Effector memory CD8-positive, alpha-beta T cell (primary cell): ENCODE measurements at places on chromosomes 11 and 22.

DNA sequence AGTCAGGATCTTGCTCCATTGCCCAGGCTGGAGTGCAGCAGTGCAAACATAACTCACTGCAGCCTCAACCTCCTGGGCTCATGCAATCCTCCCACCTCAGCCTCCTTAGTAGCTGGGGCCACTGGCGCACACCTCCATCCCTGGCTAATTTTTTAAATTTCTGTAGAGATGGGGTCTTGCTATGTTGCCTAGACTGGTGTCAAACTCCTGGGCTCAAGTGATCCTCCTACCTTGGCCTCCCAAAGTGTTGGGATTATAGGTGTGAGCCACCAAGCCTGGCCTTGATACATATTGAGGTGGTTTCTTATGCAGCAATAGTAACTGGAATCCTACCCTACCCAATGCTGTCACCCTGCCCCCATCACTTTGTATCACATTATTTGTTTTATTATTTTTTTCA is 32.4 kb downstream of the SCUBE1 start:
- peaks cover 11% of the 10 kb centered on the region for H3K27me3 ChIP-seq
- no peak for DNase-seq
- H3K4me3 ChIP-seq, result no peak overlapping the region
- no peaks in the 10 kb centered on the region for H3K36me3 ChIP-seq
- H3K27ac ChIP-seq, result no peak overlapping the region

- H3K36me3 ChIP-seq, result no peaks in the 10 kb centered on the region
- peaks cover 28% of the 10 kb centered on the region for H3K27me3 ChIP-seq
- no peak for DNase-seq
- peak overlapping the region; percentile 1 for H3K27ac ChIP-seq
- H3K4me3 ChIP-seq, result peak overlapping the region; percentile 7
These were observed 69.6 kb upstream of the TTLL12 start for GRCh38 chr22:43256569-43256968.

DNA sequence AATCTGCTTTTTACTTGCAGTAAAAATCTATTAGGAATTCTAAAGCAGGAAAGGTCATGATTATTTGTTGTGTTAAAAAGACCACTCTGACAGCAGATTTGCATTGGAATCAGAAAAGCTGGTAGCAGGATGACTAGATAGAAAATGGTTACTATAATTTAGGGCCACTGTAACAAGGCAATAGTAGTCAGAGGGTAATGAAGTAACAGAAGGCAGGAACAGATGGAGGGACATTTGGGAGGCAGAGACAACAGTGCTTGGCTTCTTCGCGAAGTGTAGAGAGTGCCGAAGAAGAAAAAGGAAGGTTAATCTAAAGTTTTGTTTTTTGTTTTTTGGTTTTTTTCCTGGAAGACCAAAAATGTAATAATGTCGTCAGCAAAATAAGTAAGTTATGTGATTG is 129.8 kb upstream of the SLC5A12 start:
- no peaks in the 10 kb centered on the region for H3K27me3 ChIP-seq
- H3K27ac ChIP-seq, result no peak overlapping the region
- no peak for DNase-seq

DNA sequence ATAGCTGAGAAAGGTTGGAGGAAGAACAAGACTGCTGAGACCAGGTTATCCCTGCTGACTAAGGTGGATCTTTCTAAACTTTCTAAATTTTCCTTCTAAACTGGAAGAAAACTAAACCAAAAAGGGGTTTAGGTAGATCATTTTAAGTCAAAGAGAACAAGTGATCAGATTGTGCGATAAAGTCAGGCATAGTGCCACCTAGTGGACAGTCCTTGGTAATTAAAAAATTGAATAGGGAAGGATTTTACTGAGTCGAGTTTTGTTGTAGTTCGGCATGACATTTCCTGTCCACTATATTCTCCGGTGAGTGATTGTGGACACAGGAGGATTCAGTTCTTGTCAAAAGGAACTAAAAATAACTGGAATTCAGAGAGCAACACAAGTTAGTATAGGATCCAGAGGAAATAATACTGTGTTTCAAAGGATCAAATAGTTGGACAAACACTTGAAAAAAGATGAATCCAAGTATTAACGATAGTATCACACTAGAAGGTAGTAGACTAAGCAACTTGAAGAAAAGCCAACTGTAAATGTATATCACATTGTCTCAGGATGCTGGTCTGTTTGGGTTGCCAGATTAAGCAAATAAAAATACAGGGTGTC is 1236.4 kb downstream of the FAM181B start:
- H3K4me3 ChIP-seq, result no peak overlapping the region
- no peaks in the 10 kb centered on the region for H3K4me1 ChIP-seq
- no peaks in the 10 kb centered on the region for H3K36me3 ChIP-seq
- H3K27ac ChIP-seq, result no peak overlapping the region
- DNase-seq, result no peak

- H3K4me3 ChIP-seq, result peak overlapping the region; percentile 98
- no peak for DNase-seq
- peaks cover 18% of the 10 kb centered on the region for H3K36me3 ChIP-seq
These were observed 1.1 kb upstream of the APLP2 start for GRCh38 chr11:130068546-130068985.

DNA sequence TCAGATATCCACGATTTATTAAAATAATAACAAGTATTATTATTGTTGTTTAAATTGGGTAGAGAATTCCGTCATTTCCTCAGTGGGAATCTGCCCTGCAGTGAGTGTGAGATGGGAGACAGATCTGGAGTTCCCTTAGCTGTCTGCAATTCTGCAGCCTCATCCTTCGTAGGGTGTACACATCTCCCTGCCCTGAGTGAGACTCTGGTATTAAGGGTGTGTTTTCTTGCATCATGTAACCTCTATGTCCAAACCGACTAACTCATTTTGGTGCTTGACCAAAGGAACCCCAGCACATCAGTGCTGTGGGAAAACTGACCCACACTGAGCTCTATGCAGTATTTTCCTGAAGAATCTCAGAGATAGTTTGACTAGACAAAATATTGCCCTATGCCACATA is 157.6 kb downstream of the LDLRAD3 start:
- H3K36me3 ChIP-seq, result no peaks in the 10 kb centered on the region
- H3K4me3 ChIP-seq, result no peak overlapping the region
- no peaks in the 10 kb centered on the region for H3K4me1 ChIP-seq
- no peak overlapping the region for H3K27ac ChIP-seq

DNA sequence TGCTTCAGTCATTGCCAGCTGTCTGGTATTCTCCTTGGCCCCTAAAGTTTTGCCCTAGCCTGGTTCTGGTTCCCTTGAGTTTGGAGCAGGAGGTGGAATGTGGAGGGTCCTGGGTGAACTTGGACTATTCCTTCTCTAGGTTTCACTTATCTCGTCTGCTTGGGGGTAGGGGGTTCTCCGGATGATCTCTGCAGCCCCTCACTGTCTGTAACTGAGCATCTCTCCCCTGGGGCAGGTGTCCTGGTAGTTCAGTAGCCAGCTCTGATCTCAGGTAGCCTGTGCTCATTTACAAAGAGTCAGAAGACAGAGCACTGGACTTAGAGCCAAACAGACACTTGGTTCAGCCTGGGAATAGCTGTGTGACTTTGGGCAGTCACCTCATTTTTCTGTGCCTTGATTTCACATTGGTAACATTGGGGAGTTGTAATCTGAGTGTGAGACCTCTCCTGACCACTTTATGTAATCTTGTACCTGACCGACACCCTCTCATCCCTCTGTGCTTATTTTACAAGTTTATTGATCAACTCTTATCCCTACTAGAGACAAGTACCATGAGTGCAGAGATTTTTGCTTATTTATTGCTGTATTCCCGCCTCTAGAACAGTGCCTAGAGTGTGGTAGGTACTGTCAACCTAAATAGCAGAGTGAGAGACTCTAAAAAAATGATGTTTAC is 804 bp downstream of the CCDC134 start:
- H3K4me1 ChIP-seq, result peaks cover 29% of the 10 kb centered on the region
- no peaks in the 10 kb centered on the region for H3K27me3 ChIP-seq
- H3K27ac ChIP-seq, result peak overlapping the region; percentile 97
- DNase-seq, result no peak
- H3K4me3 ChIP-seq, result peak overlapping the region; percentile 97

DNA sequence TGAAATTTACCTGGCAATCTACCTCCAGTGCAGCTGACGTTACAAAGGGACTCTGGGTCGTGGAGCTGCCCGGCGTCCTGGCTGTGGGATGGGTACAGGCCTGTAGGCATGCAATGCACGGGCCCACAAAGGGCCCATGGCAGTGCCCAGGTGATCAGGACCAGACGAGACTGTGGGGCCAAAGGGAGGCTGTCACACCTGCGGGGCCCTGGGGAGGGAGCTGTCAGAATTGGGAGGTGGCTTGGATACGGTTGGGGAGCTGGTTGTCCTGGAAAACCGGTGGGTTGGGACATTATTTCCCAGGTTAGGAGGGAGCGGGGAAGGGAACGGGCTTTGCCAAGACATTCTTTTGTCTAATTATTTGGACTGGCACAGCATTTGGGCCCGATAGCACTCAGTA is 958.5 kb downstream of the BRD1 start:
- no peak overlapping the region for H3K4me3 ChIP-seq
- no peaks in the 10 kb centered on the region for H3K4me1 ChIP-seq
- H3K27me3 ChIP-seq, result peaks cover 40% of the 10 kb centered on the region
- H3K27ac ChIP-seq, result no peak overlapping the region

DNA sequence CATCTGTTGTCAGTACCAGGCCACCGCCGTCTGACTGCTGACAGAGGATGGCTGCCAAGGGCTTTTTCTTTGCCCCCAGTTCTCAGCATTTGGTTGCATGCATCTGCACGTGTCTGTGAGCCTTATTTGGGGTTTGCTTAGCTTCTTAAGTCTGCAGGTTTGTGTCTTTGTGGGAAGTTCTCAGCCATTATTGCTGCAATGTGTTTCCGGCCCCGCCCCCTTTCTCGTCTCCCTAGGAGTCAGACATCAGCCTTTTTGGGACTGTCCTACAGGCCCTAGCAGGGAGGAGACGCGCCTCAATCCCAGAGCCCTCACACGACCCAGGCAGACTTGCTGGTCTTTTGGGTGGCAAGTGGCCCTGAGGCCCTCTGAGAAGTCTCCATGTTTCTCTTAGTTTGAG is 8.0 kb downstream of the MOB2 start:
- peak overlapping the region; percentile 54 for H3K27ac ChIP-seq
- H3K27me3 ChIP-seq, result no peaks in the 10 kb centered on the region
- peaks cover 8% of the 10 kb centered on the region for H3K4me1 ChIP-seq
- no peak for DNase-seq
- H3K36me3 ChIP-seq, result peaks cover 33% of the 10 kb centered on the region

GRCh38 chr11:95067039-95067840 is 521 bp downstream of the SRSF8 start:
- peak overlapping the region; percentile 98 for H3K27ac ChIP-seq
- peaks cover 31% of the 10 kb centered on the region for H3K36me3 ChIP-seq
- DNase-seq, result peak; percentile 66
- no peaks in the 10 kb centered on the region for H3K27me3 ChIP-seq
- peak overlapping the region; percentile 98 for H3K4me3 ChIP-seq
- H3K4me1 ChIP-seq, result peaks cover 14% of the 10 kb centered on the region

- H3K27me3 ChIP-seq, result no peaks in the 10 kb centered on the region
- H3K4me1 ChIP-seq, result no peaks in the 10 kb centered on the region
- H3K4me3 ChIP-seq, result no peak overlapping the region
- H3K36me3 ChIP-seq, result no peaks in the 10 kb centered on the region
These were observed 709.4 kb upstream of the KIRREL3 start for GRCh38 chr11:127709960-127710359.

GRCh38 chr11:20544603-20545237 is 54.7 kb upstream of the SLC6A5 start:
- H3K27me3 ChIP-seq, result peaks cover 6% of the 10 kb centered on the region
- no peaks in the 10 kb centered on the region for H3K4me1 ChIP-seq
- DNase-seq, result no peak
- H3K36me3 ChIP-seq, result peaks cover 4% of the 10 kb centered on the region

DNA sequence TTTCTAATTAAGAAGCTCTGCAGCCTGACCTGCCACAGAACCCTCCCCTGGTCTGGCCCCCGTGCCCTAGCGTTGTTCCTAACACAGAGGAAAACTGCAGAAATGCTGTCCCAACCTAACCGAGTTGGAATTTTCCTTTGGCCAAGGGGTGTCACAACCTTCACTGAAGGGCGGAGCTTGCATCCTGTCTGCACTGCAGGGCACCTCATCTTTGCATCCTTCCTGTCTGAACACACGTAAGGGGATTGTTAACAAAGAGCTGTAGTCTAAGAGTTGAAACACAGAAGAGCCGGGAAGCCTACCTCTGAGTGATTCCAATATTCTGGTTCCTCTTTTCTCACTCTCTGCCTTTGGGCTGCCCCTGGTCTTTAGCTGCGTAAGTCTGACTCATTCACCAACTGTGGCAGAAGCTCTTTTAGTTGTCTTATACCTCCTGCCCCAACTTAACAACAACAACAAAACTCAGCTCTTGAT is 1.6 kb downstream of the DIXDC1 start:
- peak overlapping the region; percentile 85 for H3K4me3 ChIP-seq
- no peak for DNase-seq
- no peaks in the 10 kb centered on the region for H3K27me3 ChIP-seq

DNA sequence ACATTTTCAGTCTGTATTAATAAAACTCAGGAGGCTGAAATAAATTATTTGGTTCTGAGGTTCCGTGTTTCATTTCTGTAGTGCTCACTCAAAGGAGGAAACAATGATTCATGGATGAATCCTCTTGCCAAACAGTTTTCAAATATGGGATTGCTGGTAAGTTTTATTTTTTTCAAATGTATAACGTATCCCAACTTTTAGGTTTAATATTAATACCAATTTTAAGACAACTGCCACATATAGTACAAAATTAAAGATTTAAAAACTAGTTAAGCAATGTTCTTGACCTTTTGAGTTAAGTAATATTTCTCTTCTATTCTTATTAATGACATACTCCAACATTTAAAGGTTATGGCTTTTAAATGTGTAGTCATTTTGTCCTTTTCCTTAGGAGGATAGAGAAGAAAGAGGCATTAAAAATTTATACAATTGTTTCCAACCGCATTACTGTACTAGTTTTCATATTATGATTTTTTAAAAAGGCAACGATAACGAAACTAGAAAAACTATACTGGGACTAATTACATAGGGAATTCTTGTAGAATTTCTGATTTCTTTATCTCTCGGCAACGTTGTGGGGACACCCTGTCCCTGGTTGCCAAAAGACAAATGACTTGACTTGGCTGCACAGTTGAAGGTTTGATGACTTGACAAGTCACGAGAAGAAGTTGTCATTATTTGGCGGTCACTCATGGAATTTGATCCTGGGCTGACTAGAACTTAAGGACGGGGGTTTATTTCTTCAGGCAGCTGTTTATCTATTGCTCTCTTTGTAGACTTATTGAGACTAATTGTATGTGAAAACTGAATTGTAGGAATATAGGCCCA is 69.1 kb upstream of the ADSL start:
- no peak for DNase-seq
- peak overlapping the region; percentile 94 for H3K27ac ChIP-seq
- H3K27me3 ChIP-seq, result no peaks in the 10 kb centered on the region

GRCh38 chr22:22753526-22754267 is 109.3 kb downstream of the GGTLC2 start:
- peak overlapping the region; percentile 91 for H3K27ac ChIP-seq
- H3K4me3 ChIP-seq, result peak overlapping the region; percentile 66
- H3K27me3 ChIP-seq, result no peaks in the 10 kb centered on the region
- H3K4me1 ChIP-seq, result peaks cover 72% of the 10 kb centered on the region
